ENCODE measurements at places on chromosomes 5 and 9. TPM values are rescaled to one million over a fixed set of nuclear protein-coding genes. Genes with fewer than 3 reads are reported as not detected.
A peak's percentile ranks its signal among the peaks of the same experiment; 100 is the strongest.

Gene AGXT2
- total RNA-seq, result not detected

Gene TLE1
- 19.2 TPM for total RNA-seq

Gene GADD45G
- total RNA-seq, result 19.8 TPM

- no peak for DNase-seq
These were observed 140.1 kb downstream of the GRIA1 start for GRCh38 chr5:153630546-153630945.

DNA sequence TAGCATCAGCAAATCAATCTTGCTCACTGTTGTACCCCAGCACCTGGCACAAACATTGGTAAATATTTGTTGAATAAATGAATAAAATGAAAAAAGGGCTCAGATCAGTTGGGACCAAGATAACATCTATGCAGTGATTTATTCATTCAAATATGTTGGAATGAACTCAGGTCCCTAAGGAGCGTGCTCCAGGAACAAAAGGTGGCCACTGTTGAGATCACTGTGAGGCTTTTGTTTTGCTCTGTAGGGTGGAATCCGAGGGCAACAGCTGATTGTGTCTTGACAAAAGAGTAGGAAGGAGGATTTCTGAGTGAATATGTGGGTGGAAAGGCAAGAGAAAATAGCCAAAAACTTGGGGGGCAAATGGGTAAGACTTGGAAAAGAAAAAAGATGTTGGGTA is 89.7 kb downstream of the PPP2R2B start:
- no peak for DNase-seq

GRCh38 chr5:132814503-132815294 is 1.6 kb downstream of the SOWAHA start:
- DNase-seq, result no peak

GRCh38 chr5:95734906-95735305 is 3.8 kb downstream of the RHOBTB3 start:
- DNase-seq, result no peak

DNA sequence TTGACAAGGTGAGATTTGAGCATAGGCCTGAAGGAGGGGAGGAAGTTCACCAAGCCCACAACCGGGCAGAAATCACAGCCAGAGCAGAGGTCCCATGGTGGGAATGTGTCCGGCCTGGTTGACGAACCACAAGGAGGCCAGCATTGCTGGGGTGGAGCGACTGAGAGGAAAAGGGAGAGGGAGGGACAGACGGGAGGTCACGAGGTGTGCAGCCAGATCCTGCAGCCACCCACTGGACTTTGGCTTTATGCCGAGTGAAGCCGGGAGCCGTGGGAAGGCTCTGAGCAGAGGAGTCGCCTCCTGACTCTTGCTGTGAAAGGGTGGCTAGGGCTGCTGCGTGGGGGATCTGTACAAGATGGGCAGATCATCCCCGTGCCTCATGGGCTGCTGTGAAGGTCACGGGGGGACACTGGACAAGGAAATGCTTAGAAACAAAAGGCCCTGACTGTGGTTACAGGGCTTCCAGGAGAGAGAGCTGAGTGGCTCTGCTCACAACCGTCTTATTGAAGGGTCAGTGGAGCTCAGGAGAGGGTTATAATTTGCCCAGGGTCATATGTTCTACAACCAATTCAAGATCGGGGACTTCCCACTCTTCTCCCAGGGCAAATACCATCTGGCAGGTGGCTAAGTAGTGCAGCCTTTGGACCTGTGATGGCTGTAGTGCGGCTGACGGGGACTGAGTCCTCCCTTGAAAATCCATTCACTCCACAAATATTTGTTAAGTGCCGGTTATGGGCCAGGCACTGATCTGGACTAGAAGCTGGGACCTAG is 15.6 kb upstream of the CD74 start:
- DNase-seq, result peak; percentile 72

Data from upper lobe of right lung (tissue), 1 donor.